NCI-H1930 (cell line): ENCODE measurements at places on chromosomes 7 and 10.
A peak's percentile ranks its signal among the peaks of the same experiment; 100 is the strongest.

- DNase-seq = no peak
Observed at GRCh38 chr10:43645866-43646265, 2.8 kb downstream of the ZNF32 start.

GRCh38 chr7:69827558-69827957 is 229.3 kb downstream of the AUTS2 start:
- no peak for DNase-seq

DNA sequence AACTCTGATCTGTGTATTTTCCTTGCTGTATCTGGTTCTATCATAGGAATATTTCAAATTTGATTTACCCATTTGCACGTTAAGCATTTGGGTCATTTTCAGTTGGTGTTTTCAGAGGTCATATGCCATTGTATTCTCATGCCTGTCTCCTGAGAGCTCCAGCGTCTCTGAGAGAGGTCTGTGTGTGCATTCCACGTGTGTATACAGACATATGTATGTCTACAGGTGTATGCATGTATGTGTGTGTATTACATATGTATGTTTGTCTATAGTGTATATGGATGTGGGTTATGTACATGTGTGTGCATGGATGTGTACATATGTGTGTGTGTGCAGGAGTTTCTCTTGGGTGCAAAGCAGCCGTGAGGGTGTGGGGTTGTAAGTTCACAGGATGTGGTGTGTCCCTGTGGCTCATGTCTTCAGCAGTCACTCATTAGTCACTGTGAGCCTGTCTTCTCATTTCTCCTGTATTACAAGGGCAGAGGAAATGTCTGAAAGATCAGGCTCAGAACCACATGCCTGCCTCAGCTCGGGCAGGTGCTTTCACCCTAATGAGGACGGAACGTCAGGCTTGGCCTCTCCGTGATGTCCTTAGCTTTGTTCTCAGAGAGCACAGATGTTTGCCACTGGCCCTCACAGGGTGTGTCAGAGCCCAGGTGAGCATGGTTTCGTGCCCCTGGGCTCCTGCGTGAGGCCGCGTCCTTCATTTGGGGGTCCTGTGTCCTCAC is 101.6 kb downstream of the NKX6-2 start:
- DNase-seq = no peak

DNA sequence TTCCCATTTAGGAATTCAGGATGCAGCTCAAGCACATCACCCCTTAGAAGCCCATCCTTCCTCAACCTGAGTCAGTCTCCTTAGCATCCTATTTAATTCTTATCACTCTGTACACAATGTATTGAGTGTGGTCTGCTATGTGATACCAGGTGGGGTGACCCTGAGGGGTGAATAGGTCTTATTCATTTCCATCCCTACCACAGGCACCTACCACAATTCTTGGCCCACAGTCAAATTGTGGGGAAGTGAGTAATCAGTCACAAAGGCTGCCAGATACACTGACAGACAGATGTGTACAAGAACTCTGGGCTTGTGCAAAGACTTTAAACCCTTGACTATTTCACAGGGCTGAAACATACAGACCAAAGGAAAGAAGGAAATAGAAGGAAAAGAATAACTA is 560.5 kb downstream of the PARD3 start:
- no peak for DNase-seq

- DNase-seq = no peak
Observed at GRCh38 chr7:108067844-108068243, 62.3 kb downstream of the LAMB4 start.

GRCh38 chr7:140061607-140061930 is 1.2 kb downstream of the PARP12 start:
- no peak for DNase-seq

- no peak for DNase-seq
Observed at GRCh38 chr10:131899695-131900349, 986 bp upstream of the PPP2R2D start.

DNA sequence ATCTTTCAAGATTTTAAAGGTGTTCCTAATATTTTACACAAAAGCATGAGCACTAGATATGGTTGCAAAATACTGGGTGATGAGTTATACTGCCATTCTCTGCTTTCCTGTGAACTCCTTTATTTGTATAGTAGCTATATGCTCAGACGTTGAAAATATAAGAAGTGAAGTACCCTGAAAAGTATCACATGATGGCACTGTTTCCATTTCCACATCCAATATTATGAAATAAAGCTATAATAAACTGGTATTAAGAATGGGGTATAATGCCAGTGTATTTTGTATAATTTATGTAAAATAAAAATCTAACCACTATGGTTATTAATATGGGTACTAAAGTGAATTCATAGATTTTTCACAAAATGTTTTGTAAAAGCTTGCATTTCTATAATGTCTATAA is 79.6 kb upstream of the FOXP2 start:
- no peak for DNase-seq

- no peak for DNase-seq
Observed at GRCh38 chr7:128448751-128449302, 6.9 kb upstream of the HILPDA start.

DNA sequence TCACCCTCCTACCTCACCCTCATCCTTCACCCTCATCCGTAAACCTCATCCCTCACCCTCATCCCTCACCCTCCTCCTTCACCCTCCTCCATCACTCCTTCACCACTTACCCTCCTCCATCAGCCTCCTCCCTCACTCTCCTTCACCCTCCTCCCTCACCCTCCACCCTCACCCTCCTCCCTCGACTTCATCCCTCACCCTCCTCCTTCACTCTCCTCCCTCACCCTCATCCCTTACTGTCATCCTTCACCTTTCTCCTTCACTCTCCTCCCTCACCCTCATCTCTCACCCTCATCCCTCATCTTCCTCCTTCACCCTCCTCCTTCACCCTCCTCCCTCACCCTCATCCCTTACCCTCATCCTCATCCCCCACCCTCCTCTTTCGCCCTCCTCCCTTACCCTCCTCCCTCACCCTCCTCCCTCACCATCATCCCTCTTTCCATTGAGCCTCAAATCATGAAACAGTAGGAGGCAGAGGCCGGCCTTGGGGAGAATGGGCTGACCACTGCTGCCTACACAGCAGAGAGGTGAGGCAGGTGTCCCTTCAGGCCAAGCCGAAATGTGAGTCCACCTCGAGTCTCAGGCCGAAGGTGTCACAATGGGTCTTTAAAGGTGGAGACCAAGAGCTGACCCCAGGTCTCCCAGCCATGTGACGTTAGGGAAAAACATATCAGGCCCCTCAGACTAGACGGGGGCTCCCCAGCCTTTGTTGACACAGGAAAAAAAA is 53.0 kb downstream of the PDGFA start:
- no peak for DNase-seq

DNA sequence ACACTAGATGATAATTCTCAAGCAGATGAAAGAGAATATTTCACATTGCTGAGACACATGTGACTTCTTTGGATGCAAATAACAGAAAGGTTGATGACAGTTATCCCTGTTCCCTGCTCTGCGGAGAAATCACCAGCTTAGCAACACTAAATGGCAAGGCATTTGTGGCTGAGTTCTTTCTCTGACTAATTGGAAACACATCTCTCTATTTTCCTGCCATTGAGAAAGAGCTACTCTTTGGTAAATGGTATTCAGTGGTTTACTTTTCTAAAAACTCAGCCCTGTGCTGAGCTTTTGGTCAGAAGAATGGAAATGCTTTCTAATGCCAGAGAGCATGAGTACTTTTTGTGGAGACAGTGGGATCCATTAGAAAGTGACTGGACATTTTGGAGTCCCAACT is 771.4 kb downstream of the LRMDA start:
- DNase-seq = no peak

- DNase-seq = no peak
Observed at GRCh38 chr10:100072514-100072913, 9.2 kb downstream of the CPN1 start.

- DNase-seq = peak; percentile 53
Observed at GRCh38 chr10:58796824-58797223, 284.2 kb downstream of the BICC1 start.

GRCh38 chr7:997404-998395 is 14.7 kb downstream of the CYP2W1 start:
- no peak for DNase-seq

- no peak for DNase-seq
Observed at GRCh38 chr7:111011520-111011919, 79.4 kb upstream of the LRRN3 start.

- DNase-seq = no peak
Observed at GRCh38 chr10:61830072-61830845, 71.2 kb upstream of the ARID5B start.

GRCh38 chr7:35030848-35031247 is 6.4 kb downstream of the DPY19L1 start:
- no peak for DNase-seq

GRCh38 chr10:91556691-91557566 is 75.9 kb downstream of the PPP1R3C start:
- DNase-seq = no peak

- DNase-seq = no peak
Observed at GRCh38 chr7:144842377-144842851, 6.6 kb upstream of the TPK1 start.

DNA sequence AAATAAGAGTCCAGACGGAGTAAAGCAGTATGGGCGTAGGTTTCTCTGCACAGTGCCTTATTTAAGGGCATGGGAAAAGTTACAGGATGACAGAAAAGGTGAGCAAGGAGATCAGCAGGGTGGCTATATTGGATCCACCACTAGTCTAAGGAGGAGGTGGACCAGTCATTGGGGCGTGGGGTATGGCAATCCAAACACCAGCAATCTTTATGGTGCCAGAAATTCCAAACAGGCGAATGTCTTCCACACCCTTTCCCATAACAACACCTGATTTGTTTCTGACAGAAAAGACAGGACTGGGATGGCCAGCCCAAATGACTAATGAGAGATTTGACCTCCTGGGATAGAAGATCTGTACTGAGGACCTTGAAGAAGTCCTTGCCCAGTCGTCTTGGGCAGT is 181.8 kb upstream of the MBL2 start:
- no peak for DNase-seq

GRCh38 chr10:124030492-124031110 is 62.8 kb downstream of the CHST15 start:
- DNase-seq = no peak

- no peak for DNase-seq
Observed at GRCh38 chr7:129686063-129686462, 74.5 kb downstream of the NRF1 start.

DNA sequence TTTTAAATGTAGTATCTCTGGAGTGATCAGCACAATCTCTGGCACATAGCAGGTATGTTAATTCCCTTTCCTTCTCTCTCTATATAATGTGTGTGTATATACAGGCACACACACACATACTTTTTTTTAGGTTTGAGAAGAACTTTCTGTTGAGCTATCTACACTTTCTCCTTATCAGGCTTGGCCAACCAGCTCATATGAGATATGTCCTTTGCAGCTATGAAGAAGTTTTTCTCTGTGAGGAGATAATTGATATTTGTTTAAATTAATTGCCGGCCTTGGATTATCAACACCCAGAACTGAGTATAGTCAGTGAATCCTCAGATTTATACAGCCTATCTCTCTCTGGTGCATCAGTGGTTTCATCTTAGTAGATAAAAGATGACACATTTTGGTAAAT is 2.3 kb upstream of the MCU start:
- no peak for DNase-seq

DNA sequence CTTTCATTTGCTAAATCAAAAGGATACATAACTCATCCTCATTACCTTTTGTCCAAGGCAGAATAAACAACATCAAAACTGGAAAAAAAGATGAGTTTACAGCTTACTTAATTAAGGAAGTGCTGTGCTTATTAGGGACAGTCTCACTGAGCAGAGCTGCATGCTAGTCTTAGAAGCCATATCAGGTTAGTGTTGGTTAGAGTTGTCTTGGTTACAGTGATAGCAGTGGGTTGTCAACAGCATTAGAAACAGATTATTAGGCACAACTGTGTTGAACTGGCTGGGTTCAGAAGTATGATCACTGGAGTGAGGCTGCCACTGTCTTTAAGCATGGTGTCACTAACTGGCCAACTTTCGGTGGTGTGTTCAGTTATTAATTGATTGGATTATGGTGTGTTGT is 503.9 kb upstream of the IGFBP3 start:
- no peak for DNase-seq

DNA sequence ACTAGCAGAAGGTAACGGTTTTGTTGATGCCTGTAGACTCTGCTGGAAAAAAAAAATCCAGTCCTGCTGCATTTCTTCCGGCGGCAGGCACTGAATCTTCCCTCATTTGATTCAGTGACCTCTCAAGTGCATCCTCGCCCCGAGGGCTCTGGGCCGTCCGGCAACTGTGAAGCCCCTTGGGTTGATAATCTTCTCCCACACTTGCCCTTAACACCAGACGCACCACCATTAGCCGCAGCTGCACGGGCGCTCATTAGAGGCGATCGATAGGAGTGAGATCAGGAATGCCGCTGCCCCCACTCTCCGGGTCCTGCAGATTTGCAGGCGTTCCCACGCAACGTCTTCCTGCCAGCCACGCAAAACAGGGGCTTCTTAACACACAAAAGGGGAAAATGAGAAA is 200.0 kb upstream of the MKI67 start:
- DNase-seq = no peak

- no peak for DNase-seq
Observed at GRCh38 chr7:51261117-51261835, 55.3 kb downstream of the COBL start.

GRCh38 chr7:47254081-47254977 is 327.6 kb downstream of the TNS3 start:
- peak; percentile 60 for DNase-seq

- no peak for DNase-seq
Observed at GRCh38 chr7:69722843-69723242, 124.6 kb downstream of the AUTS2 start.

DNA sequence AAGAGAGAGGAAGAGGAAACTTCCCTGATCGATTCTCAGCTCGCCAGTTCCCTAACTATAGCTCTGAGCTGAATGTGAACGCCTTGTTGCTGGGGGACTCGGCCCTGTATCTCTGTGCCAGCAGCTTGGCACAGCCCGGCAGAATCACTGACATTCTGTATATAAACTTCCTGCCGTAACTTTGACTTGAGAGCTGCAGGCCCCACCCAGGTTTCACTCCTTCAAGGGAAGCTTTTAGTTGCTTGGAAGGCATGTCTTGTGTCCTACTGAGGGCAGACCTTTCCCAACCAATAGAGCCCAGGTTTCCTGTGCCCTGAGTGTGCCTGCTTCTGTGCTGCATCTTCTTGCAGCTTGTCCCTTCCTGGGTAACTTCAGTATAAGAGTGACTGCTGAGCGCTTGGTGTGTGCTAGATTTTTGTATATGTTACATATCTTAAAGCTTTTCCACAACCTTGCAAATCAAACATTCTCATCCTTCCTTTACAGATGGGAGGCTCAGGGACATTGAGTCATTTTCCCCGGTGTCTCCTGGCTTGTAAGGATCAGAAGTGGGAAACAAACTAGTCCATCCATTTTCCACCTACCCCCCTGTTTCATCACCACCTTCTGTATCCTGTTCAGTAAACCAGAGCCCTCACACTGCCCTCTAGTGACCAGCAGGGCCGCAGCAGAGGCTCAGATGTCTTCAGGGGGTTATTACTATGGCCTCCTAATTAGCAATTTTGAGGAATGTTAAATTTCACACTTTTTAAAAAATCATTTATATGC is 225.2 kb upstream of the PRSS58 start:
- DNase-seq = peak; percentile 61

- DNase-seq = no peak
Observed at GRCh38 chr7:155219947-155220769, 77.5 kb upstream of the INSIG1 start.
